NCI-H1048 (cell line): ENCODE measurements at places on chromosomes 6 and 20.

DNA sequence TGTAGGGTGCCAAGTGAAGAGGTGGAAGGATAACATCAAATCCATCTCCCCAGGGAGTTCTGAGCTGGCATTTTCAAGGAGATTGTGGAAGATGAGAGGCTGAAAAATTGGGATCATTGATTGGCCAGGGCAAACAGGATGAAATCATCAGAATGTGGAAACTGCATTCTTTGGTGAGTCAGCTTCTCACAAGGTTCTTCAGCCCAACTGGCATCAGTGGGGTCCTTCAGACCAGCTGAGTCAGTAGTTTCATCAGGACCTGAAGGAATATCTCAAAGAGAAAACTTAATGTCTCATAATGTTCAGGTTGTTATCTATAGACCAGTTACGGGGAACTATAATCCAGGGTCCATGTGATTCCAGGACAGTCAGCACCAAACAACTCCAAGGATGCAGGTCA, 195.8 kb downstream of the HAO1 start:
- no peak for DNase-seq

DNA sequence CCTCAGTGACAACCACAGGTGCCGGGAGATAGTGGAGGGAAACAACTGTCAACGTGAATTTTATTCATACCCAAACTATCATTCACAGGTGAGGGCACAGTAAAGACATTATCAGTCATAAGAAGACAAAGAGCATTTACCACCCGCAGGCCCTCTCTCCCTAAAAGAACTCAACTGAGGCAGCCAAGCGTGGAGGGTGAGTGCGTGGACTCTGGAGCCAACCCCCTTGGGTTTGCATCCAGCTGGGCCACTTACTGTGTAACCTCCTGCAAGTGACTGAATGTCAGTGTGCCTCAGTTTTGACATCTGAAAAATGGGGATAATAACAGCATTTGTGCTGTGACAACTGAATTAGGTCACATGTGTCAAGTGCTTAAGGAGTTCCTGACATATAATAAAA, 70.6 kb upstream of the KCNK16 start:
- no peak for DNase-seq

GRCh38 chr6:38172739-38173410, 353.3 kb downstream of the ZFAND3 start:
- no peak for DNase-seq

- DNase-seq, result no peak
Measured at GRCh38 chr6:148596891-148597455, 149.9 kb upstream of the UST start.

GRCh38 chr6:20197251-20197650, 15.0 kb downstream of the MBOAT1 start:
- no peak for DNase-seq

DNA sequence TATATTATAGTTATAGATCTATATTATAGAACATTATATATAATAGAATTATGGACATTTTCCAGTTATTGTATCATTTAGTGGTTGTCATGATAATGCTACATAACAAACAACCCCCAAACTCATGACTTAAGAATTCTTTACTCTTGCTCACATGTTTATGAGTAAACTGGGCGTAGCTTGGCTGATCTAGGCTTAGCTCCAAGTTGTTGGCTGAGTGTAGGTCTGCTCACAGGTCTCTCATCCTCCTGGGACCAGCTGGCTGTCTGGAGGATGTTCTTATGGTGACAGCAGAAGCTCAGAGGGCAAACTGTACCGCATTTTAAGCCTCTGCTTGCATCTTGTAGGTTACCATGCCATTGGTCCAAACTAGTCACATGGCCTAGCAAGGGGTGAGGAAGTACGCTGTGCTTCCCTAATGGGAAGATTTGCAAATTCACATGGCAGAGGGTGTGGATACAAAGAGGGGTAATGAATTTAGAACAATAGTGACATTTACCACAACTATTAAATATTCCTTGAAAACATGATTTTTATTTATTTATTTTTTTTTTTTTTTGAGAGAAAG, 34.2 kb downstream of the ARHGAP40 start:
- no peak for DNase-seq

DNA sequence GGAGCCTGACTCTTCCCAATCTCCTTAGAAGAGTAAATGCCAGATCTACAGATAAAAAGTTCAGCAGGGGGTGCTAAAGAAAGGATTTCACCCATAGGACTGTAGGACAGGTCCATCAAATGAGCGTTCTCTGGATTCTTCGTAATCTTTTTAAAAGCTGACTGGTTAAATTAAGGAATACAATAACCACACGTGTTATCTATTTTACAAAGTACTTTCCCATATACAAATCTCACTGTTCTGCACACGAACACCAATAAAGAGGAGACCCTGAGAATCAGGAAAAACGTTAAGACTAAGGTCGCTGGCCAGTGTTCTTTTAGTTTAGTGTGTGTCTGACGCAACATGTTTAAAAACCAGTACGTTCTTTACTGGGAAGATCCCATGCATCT, 542 bp downstream of the TUBE1 start:
- DNase-seq, result no peak

DNA sequence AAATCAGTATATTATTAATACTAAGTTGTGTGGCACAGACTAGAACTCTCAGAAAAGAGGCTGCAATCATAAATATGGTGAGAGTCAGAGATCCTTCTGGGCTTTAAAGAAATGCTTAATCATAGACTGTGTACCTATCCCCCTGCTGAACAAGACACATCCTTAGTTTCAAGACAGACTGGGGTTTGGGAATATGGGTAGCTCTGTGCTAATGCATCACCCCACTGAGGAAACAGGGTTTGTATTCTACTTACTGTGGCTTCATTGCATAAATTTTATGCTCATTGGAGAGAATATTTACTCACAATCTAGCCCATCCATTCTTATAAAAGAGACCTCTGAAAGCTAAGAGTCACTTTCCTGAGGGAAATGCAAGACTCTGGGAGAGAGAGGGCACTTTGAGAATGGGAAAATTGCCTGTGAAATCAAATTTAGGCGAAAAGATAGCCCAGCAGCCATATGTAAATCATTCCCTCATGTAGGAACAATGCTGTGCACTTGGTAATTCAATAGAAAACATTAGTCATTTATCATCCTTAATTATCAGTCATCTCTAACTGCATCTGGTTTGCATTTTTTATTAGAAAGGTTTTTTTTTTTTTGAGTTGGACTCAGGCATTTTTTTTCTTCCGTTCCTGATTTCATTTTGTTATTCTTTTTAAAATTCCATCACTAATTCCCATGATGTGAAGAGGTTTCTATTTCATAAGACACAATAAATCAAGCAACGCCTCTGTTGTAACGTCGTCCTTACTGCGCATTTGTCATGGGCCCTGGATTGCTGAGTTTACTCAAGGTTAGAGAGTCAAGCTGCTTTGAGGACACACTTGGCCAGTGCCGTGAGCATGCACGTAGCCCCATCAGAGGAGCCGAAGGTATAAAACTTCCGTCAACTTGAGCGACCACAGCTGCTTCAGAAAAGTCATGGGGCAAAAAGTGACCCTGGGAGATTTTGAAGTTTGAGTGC, 91.8 kb downstream of the TRMT11 start:
- DNase-seq, result no peak

GRCh38 chr20:49713753-49714712, at the start of gene B4GALT5:
TSS of gene B4GALT5 (minus strand) at chr20:49713878. CDS start at chr20:49713690, 188 bp downstream.
- peak; percentile 53 for DNase-seq

- DNase-seq, result no peak
Measured at GRCh38 chr6:161694995-161695394, 421.1 kb upstream of the AGPAT4 start.

GRCh38 chr6:104431096-104431495, 428.6 kb downstream of the HACE1 start:
- DNase-seq, result no peak

GRCh38 chr20:312866-313265, 12.5 kb upstream of the SOX12 start:
- DNase-seq, result no peak

- no peak for DNase-seq
Measured at GRCh38 chr6:81562169-81562568, 190.3 kb downstream of the TENT5A start.

DNA sequence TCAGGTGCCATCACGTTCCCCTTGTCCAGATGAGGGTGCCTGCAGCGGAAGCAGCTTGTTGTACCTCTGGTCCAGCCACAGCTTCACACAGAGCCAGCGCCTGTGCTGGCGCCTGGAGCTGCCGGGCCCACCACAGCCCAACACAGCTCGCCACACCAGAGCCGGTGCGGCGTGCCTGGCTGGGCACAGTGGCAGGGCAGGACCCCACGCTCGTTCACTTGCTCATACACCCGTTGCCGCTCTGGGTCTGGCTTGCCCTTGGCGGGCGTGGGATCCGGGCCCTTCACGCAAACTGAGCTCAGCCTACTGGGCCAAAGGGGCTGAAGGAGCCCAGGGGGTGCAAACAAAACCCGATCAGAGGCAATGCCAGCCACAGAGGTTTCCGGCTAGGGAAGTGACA, 492.5 kb upstream of the MANEA start:
- DNase-seq, result no peak

- DNase-seq, result no peak
Measured at GRCh38 chr6:45327956-45328522, at the start of gene RUNX2. TSS of gene RUNX2 (plus strand) at chr6:45328330. CDS start at chr6:45328727, 397 bp downstream.

DNA sequence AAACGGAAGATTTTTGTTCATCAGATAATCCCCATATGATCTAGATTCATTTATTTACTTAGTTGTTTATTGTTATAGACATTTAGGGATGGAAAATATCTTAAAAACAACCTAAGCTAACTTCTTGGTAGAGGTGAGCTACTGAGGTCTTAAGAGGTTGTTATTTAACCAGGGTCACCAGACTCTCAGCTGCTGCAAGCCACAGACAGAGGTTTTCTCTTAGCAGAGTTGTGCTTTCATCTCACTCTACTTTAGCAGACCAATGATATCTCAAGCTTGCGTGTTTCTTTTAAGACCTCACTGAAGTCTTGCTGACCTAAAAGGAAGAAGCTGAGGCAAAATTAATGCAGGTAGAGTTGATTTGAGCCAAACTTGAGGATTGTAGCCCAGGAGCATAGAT, 43.6 kb downstream of the NCOA7 start:
- no peak for DNase-seq

DNA sequence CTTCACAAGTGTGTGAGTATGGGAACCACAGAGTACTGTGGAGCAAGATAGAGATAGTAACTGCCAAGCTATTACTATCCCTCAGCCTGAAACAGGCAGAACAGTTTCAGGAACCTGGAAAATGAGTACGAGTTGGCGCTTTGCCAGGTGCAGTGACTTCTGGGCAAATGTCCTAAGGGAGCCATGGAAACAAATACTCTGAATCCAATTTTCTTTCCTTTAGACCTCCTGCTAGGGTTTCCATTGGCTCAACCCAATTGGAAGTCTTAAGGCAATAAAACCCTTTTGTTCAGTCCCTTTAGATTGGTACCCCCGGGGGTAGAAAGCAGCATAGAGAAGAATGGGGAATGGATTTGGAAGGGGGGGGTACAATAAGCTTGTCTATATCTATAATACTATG, 205.0 kb upstream of the EPHA7 start:
- no peak for DNase-seq

- no peak for DNase-seq
Measured at GRCh38 chr6:157265635-157266034, 57.7 kb downstream of the TMEM242 start.

DNA sequence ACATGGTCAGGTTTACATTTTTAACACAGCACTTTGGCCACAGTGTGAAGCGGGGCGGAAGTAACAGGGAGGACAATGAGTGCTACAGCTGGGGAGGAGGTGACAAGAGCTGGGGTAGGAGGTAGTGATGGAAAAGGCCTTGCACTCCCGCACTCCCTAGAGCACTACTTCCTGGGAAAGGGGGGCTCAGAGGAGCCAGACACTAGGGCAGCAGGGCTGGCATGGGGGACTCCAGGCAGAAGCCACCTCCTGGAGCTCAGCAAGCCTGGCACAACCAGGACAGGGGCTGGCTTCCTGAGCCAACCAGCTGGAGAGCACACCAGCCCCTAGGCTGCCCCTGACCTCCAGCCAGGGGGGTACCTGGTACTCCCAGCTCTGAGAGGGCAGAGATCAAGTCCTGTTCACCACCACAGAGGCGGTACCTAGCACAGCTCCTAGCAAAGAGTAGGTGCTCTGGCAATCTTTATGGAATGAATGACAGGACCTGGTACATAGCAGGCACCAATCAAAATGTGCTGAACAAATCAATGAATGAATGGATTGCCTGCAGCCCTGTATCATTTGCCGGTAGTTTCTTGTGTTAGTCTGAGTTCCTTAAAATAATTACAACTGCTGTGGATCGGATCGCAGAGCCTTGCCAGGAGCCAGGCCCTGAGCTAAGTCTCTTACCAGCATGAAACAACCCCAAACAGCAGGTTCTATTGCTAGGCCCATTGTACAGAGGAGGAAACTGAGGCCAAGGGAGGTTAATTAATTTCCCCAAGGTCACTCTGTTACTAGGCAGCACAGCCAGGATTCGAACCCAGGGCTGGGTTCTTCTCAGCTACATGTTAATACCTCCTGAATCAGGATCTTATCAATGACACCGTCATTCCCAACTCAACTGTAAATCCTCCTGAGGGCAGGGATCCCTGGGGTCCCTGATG, 15.5 kb downstream of the NOL4L start:
- no peak for DNase-seq

DNA sequence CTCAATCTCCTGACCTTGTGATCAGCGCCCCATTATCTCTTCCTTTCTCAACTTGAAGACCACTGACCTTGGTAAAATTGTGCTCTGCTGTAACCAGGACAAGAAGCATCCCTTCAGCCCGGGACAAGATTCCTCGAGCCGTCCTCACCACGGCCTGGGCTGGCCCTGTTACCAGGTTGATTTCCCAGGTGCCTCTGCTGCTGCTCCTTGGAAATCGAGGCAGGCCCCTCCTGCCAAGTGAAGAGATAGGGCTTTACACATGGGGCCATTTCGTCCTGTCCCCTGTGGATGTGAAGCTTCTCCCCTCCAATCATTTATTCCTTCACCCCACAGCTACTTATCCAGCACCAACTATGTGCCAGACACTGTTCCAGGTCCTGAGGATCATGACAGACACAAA, 21.5 kb downstream of the RAB44 start:
- no peak for DNase-seq

DNA sequence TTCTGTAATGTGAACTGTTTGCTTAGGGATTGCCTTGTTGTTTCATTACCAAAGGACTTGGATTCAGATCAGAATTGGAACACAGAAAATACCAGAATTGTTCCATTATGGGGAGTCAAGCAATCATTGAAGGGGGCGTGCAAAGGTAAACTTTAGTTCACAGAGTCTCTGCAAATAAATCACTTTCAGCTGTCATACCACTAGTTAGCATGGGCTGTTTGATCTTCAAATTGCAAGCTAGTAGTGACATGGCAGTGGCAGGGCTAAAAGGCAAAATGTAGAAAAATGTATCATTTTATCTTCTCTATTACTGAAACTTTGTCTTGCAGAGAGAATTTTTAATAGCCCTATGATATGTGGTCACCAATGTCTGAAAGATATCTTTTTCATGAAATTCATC, 483.2 kb upstream of the NRSN1 start:
- no peak for DNase-seq

DNA sequence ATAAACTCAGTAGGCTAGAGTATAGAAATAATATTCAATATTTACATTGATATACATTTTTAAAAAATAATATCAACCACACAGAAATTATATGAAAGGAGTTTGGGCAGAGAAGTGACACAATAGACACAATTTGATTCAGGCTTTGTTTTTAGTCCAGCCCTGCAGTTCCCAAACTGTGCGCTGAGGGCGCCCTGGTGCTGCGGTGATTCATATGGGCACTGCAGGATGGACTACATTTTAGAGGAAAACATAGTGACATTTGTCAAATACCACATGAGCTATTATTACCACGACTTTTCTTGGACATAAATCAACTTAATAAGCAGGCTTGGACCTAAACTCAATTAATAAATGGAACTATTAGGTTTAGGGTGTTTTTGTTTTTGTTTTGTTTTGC, 364.3 kb upstream of the ID4 start:
- DNase-seq, result no peak

- DNase-seq, result no peak
Measured at GRCh38 chr20:36084897-36085613, 69.5 kb upstream of the EPB41L1 start.
